ENCODE measurements at places on chromosomes 5 and 9. TPM values are rescaled to one million over a fixed set of nuclear protein-coding genes. Genes with fewer than 3 reads are reported as not detected.
A peak's percentile ranks its signal among the peaks of the same experiment; 100 is the strongest.

The ZNF883 gene
- total RNA-seq = 8.7 TPM

- no peak for DNase-seq
- H3K27ac ChIP-seq = no peak overlapping the region
- no peak overlapping the region for H3K4me3 ChIP-seq
- no peaks in the 10 kb centered on the region for H3K36me3 ChIP-seq
- H3K4me1 ChIP-seq = peaks cover 52% of the 10 kb centered on the region
These were observed 634.3 kb downstream of the PDE4D start for GRCh38 chr5:59259237-59259636.

DNA sequence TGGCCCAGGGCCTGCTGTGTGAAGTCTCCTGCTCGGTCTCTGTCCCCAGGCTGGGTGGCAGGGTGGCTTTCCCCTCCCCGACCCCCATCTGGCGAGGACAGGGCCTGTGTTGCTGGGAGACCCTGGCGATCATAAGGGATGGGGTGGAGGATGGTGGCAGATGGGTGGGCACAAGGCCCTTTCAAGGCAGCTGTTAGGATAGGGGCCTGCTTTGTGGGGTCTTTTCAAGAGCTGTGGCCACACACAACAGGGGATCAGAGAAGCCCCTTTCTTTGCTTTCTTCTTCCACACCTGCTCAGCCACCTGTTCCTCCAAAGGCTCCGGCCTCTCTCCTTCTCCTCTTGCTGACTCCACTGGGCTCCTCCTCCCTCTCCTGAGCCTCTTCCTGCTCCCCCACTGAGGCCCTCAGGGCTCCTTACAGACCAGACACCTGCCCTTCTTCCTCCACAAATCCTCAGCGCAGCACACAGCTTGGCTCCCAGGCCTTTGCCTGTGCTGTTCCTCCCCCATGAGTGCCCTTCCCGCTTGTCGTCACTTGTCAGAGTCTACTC lies 15.0 kb upstream of the NEURL1B start:
- H3K27me3 ChIP-seq = no peaks in the 10 kb centered on the region
- H3K27ac ChIP-seq = peak overlapping the region; percentile 57
- H3K4me1 ChIP-seq = peaks cover 37% of the 10 kb centered on the region
- no peaks in the 10 kb centered on the region for H3K36me3 ChIP-seq
- no peak for DNase-seq
- no peak overlapping the region for H3K4me3 ChIP-seq

GRCh38 chr5:37812365-37812764 lies 27.5 kb downstream of the GDNF start:
- H3K27ac ChIP-seq = no peak overlapping the region
- peaks cover 20% of the 10 kb centered on the region for H3K4me1 ChIP-seq
- no peaks in the 10 kb centered on the region for H3K36me3 ChIP-seq
- H3K4me3 ChIP-seq = no peak overlapping the region

DNA sequence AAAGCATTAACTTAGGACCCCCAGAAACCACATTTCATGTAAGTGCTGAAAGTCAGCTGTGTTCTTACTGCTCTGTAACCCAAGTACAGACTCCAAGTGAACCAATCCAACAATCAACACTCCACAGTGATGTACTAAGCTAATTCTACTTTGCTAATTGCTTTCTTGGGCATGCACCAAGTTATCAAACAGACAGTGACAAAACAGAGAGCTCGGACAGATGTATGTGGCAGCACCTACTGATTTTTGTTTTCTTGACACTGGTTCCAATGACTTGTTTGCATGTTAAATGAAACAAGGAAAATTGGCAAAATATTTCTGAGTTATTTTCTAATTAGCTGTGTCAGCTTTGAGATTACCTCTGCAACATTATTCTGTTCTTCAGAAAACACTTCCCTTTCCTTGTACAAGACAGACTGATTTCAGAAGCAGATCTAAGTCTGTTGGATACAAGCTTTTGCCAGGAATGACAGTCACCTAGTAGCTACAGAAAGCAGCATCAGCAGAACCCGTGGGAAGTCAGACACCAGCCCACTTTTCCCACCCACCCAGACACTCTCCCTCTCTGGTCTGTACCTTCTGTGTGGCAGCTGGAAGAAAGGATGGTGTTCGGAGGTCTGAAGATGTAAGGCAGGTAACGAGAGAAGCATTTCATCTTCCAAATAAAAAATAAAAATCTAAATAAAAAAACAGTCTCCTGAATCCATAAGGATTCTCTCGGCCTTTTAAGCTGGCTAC lies 176.7 kb upstream of the PPP2R2B start:
- no peaks in the 10 kb centered on the region for H3K27me3 ChIP-seq
- no peaks in the 10 kb centered on the region for H3K36me3 ChIP-seq
- peak overlapping the region; percentile 81 for H3K4me3 ChIP-seq
- peaks cover 24% of the 10 kb centered on the region for H3K4me1 ChIP-seq

- no peaks in the 10 kb centered on the region for H3K4me1 ChIP-seq
- H3K27ac ChIP-seq = no peak overlapping the region
- no peaks in the 10 kb centered on the region for H3K36me3 ChIP-seq
- H3K27me3 ChIP-seq = peaks cover 22% of the 10 kb centered on the region
- no peak overlapping the region for H3K4me3 ChIP-seq
These were observed 70.9 kb downstream of the TMEM215 start for GRCh38 chr9:32854271-32854670.

DNA sequence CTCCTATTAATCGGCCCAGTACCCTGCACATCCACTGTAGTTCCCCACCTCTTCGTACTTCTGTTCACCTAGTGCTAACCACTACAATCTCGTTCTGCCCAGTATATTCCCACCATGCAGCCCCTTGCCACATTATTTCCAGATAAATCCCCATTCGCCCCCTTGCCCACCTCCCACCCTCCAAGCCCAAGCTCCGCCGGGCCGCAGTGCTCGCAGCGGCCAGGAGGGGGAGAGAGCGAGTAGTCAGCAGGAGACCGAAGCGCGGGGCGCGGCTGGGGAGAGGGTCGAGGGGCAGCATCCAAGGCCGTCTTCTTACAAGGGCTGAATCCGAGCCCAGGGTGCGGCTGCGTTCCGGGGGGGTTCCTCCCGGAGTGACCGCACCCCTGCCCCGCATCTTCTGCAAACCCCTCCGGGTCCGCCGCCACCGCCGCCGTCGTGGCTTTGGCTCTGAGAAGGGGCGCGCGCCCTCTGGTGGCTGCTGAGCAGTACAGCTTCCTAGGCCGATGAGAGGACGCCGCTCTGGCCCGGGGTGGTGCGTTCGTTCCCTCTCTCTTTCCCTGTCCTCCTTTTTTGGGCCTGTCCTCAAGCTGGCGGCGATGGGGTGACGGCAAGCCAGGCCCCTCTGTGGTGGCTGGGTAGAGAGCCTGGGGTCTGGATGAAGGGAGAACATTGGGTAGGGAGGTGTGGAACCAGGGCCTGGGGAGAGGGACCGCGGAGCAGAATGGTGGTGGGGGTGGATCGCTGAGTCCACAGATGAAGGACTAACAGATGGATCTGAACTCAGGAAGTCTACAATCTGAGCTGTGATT lies 30.0 kb upstream of the PSD2 start:
- peaks cover 31% of the 10 kb centered on the region for H3K4me1 ChIP-seq
- H3K36me3 ChIP-seq = no peaks in the 10 kb centered on the region
- no peak overlapping the region for H3K27ac ChIP-seq

- no peak overlapping the region for H3K4me3 ChIP-seq
- H3K4me1 ChIP-seq = peaks cover 30% of the 10 kb centered on the region
- H3K27ac ChIP-seq = no peak overlapping the region
- DNase-seq = no peak
- no peaks in the 10 kb centered on the region for H3K27me3 ChIP-seq
- no peaks in the 10 kb centered on the region for H3K36me3 ChIP-seq
These were observed 118.0 kb upstream of the PCA3 start for GRCh38 chr9:76646249-76646648.

DNA sequence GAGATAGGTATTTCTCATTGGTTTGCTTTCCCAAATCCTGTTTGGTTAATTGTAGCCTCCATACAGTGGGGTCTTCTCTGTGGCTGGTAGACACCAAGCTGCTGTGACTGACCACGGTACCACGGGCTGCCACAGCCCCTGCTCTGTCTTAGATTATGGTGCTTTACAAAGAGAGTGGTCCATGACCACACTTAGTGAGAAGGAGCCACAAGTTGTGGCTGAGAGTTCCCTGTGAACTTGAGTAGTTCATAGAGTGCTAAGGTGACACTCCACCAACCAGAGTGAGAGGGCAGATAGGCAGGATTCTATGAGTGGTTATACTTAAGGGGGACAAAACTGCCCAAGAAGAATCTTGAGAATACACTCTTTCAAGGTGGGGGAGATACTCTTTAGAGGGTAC lies 25.8 kb upstream of the ZBTB34 start:
- H3K4me3 ChIP-seq = no peak overlapping the region
- no peaks in the 10 kb centered on the region for H3K27me3 ChIP-seq
- no peak overlapping the region for H3K27ac ChIP-seq
- DNase-seq = no peak
- H3K36me3 ChIP-seq = peaks cover 13% of the 10 kb centered on the region
- no peaks in the 10 kb centered on the region for H3K4me1 ChIP-seq

The NUTM2F gene
- 0.09 TPM for total RNA-seq

- no peaks in the 10 kb centered on the region for H3K27me3 ChIP-seq
- H3K27ac ChIP-seq = no peak overlapping the region
These were observed 252.7 kb downstream of the EFNA5 start for GRCh38 chr5:107418071-107418470.

DNA sequence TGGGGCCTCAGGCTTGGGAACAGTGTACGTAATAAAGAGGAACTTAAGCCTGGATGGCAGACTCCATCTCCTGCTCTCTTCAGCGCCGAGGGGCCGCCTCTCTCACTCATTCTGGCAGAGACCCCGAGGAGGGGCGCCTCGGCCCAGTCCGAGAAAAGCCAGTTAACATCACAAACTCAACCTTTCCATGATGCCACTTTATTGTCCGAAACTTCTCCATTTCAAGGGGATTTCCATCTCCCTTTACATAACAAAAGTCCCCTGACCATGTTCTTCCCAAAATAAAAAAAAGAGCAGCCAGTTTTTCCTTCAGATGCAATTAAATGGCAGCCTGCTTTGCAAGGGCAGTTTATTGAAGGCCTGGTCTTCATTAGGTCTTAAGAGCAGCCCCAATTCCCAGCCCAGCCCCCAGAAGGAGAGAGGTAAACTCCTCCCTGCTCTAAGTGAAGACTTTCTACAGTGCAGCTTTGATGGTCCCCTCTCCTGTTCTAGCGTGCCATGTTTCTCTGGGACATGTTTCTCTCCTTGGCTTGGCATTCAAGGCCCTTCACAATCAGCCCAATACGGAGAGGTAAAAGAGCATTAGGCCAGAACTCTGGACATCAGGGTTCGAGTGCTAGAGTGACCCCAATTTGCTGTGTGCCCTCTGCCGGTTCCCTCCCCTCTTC lies 19.5 kb upstream of the RAB14 start:
- peaks cover 23% of the 10 kb centered on the region for H3K4me1 ChIP-seq
- no peak for DNase-seq
- no peak overlapping the region for H3K4me3 ChIP-seq
- no peaks in the 10 kb centered on the region for H3K27me3 ChIP-seq
- H3K36me3 ChIP-seq = no peaks in the 10 kb centered on the region
- no peak overlapping the region for H3K27ac ChIP-seq

DNA sequence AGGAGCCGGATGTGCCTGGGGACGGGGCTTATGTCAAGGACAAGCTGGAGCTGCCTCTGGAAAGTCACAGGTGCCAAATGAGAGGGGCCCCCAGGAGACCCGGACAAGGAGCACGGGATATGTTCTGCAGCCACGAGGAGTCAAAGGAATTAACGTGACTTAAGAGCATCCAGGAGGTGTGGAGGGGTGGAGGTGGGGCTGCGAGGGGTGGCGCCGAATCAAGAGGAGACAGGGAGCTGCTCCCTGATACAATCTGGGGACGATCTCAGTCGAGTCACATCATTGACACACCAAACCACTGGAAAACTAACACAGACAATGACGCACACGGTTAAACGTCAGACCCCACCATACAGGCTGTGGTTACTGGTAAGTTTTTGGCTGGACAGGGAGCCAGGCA lies 10.4 kb downstream of the CCDC127 start:
- H3K27me3 ChIP-seq = no peaks in the 10 kb centered on the region
- no peak overlapping the region for H3K27ac ChIP-seq
- H3K36me3 ChIP-seq = peaks cover 6% of the 10 kb centered on the region
- no peak overlapping the region for H3K4me3 ChIP-seq
- DNase-seq = no peak
- H3K4me1 ChIP-seq = peaks cover 22% of the 10 kb centered on the region

DNA sequence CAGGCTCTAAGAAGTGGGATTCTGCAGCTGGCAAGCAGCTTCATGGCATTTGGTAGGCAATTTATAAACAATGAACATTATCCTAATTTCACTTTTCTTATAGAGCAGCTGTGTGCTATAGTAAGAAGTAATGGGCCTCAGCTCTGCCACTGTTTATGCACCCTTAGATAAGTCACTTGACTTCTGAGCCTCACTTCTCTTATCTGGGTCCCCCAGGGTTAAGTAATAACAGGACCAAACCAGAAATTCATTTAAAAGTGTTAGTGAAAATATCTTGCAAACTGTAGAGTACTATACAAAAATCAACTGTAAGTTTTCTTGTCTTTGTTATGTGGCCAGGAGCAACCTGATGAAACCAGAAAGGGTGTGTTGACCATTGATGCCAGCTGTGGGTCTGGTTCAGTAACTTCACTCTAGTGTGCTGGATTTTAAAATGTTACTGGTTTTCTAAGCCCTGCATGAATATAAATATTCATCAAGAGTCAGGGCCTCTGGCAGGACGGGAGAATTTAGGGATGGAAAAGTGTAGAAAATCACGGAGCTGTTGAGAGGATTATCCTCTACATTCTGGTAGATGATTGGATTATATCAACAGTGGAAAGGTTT lies 24.2 kb downstream of the TNFAIP8 start:
- no peak overlapping the region for H3K27ac ChIP-seq
- H3K4me3 ChIP-seq = no peak overlapping the region
- peaks cover 9% of the 10 kb centered on the region for H3K4me1 ChIP-seq
- DNase-seq = no peak
- no peaks in the 10 kb centered on the region for H3K36me3 ChIP-seq
- H3K27me3 ChIP-seq = no peaks in the 10 kb centered on the region

DNA sequence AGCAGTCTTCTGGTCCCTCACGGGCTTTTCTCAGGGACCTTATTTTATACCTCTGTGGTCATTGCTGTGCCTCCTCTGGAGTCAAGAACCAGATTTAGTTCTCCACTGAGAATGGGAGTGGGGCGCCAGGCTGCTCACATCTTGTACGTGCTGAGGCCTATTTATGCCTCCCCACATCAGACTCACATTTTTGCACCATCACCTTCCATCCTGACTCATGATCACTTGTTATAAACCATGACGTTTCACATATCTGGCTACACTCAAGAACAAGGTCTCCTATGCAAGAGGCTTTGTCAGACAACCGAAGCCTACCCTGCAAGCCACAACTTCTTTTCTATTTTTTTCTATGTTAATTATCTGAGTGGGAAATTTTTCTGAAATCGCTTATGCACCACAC lies 10.7 kb downstream of the PRUNE2 start:
- no peaks in the 10 kb centered on the region for H3K36me3 ChIP-seq
- DNase-seq = no peak
- peaks cover 18% of the 10 kb centered on the region for H3K4me1 ChIP-seq
- H3K27ac ChIP-seq = no peak overlapping the region
- H3K4me3 ChIP-seq = no peak overlapping the region

DNA sequence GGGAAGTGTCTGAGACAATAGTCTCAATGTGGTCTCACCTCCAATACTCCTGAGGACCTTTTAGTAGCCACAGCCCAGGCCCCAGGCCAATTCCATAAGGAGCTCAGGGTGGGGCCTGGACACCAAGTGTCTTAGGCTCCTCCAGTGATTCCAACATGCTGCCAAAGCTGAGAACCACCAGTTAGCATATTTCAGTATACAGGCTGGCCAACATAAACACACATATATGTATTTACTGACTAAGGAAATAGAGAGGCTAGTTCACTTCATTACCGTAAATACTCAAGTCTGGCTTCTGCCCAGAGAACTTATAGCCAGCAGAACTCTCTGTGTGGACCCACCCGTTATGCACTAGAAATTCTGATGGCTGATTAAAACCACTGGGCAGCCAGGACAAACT lies 24.1 kb downstream of the S1PR3 start:
- DNase-seq = no peak
- no peaks in the 10 kb centered on the region for H3K4me1 ChIP-seq
- H3K27me3 ChIP-seq = no peaks in the 10 kb centered on the region
- peaks cover 41% of the 10 kb centered on the region for H3K36me3 ChIP-seq
- H3K27ac ChIP-seq = no peak overlapping the region
